ENCODE measurements at places on chromosomes 2 and 18.
A peak's percentile ranks its signal among the peaks of the same experiment; 100 is the strongest.

DNA sequence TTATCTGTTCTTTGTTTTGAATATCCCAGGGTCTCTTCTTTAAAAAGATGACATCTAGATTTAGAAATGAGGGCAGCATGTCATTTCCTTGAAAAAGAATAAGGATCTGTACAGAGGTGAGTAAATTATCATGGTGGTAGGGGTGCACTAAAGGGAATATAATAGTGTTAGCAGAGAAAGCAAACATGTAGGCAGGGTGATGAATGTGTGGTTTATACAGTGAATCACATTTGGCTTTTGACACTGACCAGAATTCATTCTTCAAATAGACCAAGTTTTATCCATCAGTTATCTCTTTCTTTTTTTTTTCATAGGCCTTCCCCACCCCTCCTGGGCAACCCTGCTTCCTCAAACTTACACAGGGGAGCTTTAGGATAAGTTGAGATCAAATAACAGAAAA lies 184.5 kb upstream of the LRP1B start:
- no peak for DNase-seq

DNA sequence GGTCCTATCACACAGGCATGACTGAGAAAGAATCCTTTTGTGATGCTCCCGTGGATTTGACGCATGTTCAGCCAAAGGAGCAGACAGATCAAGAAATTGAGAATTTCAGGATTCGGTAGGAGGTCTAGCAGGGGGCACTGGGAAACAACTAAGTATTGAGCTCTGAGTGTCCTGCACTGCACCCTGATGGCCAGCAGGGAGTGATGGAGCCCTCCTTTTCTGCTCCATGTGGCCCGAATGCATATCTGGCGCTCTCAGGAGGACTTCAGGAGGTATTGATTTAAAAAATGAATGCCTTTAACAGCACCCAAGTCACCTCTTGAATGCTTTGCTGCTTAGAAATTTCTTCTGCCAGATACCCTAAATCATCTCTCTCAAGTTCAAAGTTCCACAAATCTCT lies 58.0 kb downstream of the ZNF519 start:
- no peak for DNase-seq

- DNase-seq = no peak
Measured at GRCh38 chr2:20214566-20215182, 10.3 kb downstream of the SDC1 start.

DNA sequence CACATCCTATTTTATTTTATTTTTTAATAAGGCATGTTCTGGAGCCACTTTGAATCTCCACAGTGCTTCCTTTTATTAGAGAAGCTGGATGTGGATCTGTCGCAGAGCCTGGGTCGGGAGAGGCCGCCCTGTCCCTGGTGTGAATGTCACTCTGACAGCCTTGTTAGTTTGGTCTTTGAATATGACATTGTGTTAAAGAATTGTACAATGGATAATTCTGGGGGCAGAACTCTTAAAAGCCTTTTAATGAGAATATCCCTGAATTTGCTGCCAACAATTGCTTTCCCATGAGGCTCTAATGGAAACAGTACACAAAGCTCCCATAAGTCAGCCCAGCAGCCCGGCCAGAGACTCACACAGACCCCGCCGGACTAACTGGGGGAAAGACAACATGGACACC lies 82.4 kb downstream of the MTCL1 start:
- DNase-seq = no peak

GRCh38 chr2:66771359-66771976 lies 336.5 kb downstream of the MEIS1 start:
- no peak for DNase-seq

DNA sequence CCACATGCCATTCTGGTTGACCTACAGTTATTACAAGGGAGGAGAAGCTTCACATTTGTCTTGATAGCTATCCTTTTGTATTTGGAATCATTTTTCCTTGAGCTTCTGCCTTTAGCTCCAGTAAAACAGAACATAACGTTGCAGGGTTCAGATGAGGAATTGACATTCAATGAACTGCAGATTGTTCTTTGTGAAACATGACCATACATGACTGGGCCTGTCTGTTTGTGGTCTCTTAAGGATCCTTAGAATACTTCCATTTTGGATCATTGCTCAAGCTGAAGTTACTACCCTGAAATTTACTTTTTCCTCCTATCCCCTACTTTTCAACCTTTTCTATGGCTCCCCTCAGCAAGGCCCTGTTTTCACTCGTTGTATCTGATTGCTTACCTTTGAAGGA lies 1281.7 kb upstream of the CELF4 start:
- no peak for DNase-seq

DNA sequence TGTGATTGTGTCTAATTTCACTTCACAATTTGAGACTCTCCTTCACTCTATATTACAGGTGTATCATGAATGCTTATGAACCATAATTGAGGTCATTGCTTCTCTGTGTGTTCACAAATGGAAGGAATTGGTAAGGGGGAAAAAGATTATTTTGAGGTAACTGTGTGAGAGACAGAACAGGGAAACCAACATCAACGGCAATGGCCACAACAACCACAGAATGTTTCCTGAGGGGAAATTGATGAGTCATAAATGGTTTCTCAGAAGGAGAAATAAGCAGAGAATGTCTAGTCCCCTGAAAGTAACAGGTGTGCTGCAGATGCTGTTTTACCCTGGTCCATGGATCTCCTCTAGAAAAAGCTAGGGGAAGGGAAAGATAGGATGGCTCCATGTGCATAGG lies 361.2 kb upstream of the GALNT5 start:
- DNase-seq = no peak

DNA sequence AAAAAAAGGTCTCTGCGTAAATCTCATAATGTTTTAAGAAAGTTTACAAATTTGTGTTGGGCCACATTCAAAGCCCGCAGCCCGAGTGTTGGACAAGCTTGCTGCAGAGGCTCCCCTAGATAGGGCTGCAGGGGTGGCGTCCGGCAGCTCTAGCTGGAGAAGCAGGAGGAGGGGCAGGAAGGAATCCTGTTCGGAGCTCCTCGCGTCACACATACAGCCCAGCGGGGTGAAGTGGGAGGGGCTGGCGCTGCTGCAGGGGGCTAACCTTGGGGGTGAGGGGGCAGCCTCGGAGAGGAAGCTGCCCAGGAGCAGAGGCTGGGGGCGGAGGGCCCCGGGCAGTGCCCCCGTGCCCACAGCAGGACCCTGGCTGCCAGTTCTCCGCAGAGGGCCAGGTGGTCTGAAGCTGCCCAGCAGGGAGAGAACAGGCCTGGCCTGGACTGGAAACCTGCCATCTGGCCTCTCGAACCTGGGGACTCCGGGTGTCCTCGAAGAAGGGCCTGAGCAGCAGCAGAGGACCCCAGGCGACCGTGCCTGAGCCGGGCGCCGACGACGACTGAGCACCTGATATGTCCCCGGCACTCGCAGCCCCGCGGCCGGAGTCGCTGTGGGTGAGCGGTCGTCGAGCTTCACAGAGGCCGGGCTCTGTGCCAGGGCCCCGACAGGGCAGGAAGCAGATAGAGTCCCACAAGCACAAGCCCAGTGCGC lies 2.6 kb upstream of the GPR35 start:
- peak; percentile 40 for DNase-seq

DNA sequence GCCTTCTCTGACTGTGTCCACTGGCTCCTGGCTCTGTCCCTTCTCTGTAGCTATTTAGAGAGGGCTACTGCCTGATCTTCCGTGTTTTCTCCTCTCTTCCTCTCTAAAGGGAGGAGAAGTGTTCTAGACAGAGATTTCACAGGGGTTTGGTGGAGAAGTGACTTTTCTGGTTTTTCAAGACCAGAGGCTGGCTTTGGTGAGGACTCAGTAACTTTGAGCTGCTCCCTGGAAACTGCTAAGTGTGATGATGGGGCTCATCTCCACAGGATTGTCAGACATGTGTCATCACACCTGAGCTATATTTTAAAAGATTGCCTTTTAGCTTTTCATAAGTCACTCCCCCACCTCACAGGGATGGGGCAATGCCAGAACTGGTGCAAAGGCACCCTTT lies 6.2 kb downstream of the MAL start:
- DNase-seq = no peak

GRCh38 chr2:71659868-71660518 lies 206.6 kb downstream of the DYSF start:
- DNase-seq = no peak

DNA sequence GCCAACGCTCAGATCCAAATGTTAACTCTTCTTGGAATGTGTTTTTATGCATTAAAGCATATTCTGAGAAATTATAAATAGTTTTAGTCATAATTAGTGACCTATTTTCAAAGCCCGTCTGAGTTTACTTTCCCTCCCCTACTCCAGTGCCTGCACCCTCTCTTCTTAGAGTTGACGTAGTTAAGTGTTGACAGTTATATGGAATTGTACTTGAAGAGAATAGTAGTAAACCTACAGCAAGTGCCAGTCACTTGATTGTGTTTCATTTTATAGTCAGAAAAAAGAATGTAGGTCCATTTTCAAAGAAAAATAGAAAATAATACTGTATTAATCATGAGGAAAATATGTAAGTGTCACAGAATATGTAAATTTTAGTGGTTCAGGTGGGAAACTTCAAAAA lies 41.2 kb downstream of the ZCCHC2 start:
- DNase-seq = no peak

DNA sequence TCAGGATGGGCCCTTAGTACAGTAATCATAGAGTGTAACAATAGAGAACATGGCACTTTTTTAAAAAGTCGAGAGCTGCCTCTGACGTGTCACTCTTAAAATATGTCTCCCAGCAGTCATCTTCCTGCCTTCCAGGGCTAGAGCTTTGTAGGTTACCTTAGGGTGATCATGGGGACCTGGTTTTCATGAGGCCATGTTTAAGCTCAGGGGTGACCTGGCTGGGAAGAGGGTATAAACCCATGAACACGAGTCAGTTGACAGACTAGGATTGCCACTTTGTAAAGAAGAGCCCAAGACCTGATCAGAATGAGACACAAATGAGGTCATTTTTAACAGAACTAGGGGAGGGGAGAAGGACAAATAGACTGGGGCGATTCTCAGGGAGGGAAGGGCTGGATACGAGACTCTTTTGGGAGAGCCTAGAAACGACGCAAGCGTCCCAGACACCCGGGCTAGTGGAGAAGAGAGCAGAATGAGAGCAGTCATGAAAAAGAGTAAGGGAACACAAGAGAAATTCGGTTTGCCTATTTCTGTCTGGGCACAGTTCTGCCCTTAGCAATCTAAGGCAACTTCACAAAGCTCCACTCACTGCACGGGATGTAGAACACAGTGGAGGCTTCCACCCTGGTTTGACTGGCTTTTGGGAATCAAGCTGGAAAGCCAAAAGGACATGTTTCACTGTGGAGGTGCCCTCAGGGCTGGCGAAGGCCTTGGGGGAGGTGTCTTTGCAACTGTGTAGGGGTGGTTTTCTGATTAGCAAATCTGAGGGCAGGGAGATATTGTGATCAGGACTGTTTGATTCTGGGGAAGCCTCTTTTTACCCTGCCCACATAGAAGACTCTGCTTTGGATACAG lies 1.8 kb upstream of the RAB31 start:
- DNase-seq = no peak

- no peak for DNase-seq
Measured at GRCh38 chr2:63163161-63163820, 112.7 kb downstream of the OTX1 start.

DNA sequence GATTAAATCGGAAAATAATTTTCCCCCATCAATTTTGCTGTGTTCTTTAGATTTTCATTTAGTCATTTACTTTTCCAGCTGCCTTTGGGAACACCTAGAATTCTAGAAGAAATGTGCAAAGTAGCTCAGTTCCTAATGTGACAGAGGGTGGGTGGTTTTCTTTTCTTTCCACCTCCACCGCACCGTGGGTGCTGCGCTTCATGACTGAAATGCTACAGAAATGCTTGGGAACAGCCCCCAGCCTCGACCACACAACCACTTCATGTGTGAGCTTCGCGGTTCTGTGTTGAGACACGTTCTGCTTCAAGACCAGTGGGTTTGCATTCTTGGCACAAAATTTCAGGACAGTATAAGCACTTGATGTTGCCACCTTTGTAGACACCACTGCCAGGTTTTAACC lies 30.9 kb downstream of the E2F6 start:
- DNase-seq = no peak

GRCh38 chr2:8159211-8159965 lies 522.5 kb upstream of the ID2 start:
- no peak for DNase-seq

- no peak for DNase-seq
Measured at GRCh38 chr2:239159476-239159911, 241.3 kb downstream of the HDAC4 start.

GRCh38 chr2:3009005-3009404 lies 368.6 kb downstream of the EIPR1 start:
- DNase-seq = no peak

DNA sequence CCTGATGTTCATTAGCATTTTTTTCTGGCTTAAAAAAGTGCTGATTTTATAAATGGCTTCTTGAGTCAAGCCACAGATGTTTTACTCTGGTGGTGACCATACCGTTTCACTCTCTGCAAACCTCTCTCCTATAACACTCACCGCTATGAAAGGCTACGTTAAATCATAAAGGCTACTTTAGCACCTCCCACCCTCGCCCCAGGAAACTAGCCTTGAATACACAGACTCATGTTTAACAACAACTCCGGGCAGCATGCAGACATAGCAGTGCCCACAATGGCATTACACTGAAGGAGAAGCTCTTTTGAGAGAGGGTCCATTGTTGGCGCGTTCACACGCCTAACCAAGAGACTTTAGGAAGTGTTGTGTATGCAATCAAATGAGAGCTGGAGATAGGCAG lies 5.6 kb downstream of the MYT1L start:
- no peak for DNase-seq

DNA sequence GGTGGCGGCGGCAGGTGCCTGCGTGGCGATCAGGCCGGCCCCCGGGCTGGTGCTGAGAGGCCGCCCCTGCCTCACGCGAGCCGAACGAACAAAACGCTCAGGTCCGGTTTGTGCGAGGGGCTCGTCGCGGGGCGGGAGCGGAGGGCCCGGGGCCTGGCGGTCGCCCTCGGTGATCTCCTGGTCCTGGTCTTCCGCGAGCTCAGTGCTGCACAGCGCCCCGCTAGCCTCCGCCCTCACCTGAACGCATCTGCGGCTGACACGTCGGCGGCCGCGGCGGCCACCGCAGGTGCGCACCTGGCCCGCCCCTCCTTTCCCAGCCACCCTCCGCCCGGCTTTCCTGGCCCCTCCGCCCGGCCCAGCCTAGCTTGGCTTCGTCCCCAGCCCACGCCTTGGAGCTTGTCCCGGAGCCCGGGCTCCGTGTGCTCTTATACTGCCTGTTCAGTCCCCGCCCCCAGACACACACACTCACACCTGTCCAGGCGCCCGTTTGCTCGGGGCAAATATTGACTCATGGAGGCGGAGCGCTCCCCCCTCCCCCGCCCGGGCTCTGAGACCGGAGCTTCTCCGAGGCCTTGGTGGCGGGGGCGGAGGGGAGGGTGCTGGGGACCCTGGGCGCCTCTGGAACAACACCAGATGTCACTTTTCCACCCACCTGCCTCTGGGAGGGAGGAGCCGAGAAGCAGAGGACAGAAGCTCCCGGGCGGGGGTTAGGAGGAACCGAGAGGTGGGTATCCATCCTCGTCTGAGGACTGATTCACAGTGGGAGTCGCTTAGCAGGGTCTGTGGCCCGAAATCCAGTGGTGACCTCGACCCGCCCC lies 8.6 kb upstream of the CRYBA2 start:
- peak; percentile 57 for DNase-seq

- DNase-seq = no peak
Measured at GRCh38 chr18:26357960-26358359, 131.7 kb downstream of the TAF4B start.

Data from activated naive CD8-positive, alpha-beta T cell treated with anti-CD3 and anti-CD28 coated beads, Interleukin-2, amount 50 U/mL, for 24 hours (primary cell).